ENCODE measurements at places on chromosomes 1 and 21. TPM values are rescaled to one million over a fixed set of nuclear protein-coding genes. Genes with fewer than 3 reads are reported as not detected.

The OR10J5 gene
- polyA plus RNA-seq: not detected

DNA sequence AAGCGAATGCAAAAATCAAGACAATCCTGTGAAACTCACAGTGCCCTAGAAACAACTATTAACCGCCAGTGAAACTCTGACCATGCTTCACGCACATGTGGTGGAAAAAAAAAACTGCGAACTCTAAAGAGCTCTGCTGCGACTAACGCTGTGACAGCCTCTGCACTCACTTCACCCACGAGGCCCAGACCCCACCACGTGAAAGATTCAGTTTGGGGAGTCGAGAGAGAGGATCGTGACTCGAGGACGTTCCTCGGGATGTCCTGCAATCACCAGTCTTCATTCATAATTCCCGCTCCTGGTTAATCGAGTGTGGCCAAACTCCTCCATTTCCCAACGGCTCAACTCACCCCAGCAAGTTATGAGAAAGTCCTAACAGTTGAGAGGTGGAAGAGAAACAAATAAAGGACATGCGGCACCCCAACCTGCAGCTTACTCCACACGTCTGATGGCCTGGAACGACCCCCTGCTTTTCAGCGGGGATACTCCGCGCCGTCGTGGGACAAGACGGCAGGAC, 1.1 kb downstream of the SERBP1 start:
- no peaks in the 10 kb centered on the region for H3K27me3 ChIP-seq
- peak overlapping the region; percentile 82 for H3K27ac ChIP-seq
- no peak for DNase-seq
- peaks cover 2% of the 10 kb centered on the region for H3K4me1 ChIP-seq

DNA sequence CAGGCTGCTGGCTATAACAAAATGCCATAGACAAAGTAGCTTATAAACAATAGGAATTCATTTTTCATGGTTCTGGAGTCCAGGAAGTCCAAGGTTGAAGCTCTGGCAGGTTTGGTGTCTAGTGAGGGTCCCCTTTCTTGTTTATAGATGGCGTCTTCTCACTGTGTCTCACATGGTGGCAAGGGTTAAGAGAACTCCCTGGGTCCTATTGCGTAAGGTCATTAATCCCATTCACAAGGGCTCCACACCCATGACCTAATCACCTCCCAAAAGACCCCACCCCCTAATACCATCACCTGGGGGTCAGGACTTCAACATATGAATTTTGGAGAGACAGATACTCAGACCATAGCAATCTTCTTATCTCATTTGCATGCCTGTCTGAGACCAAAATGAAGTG, 108.9 kb upstream of the USP25 start:
- no peak overlapping the region for H3K4me3 ChIP-seq
- no peak for DNase-seq
- H3K27ac ChIP-seq: no peak overlapping the region
- H3K36me3 ChIP-seq: no peaks in the 10 kb centered on the region
- H3K4me1 ChIP-seq: no peaks in the 10 kb centered on the region
- no peaks in the 10 kb centered on the region for H3K27me3 ChIP-seq

The HMGCS2 gene
- polyA plus RNA-seq: 0.17 TPM
